CD4-positive, alpha-beta T cell treated with Interleukin-17A for 1 hour (primary cell): ENCODE measurements at places on chromosomes 3 and 15.
A peak's percentile ranks its signal among the peaks of the same experiment; 100 is the strongest.

DNA sequence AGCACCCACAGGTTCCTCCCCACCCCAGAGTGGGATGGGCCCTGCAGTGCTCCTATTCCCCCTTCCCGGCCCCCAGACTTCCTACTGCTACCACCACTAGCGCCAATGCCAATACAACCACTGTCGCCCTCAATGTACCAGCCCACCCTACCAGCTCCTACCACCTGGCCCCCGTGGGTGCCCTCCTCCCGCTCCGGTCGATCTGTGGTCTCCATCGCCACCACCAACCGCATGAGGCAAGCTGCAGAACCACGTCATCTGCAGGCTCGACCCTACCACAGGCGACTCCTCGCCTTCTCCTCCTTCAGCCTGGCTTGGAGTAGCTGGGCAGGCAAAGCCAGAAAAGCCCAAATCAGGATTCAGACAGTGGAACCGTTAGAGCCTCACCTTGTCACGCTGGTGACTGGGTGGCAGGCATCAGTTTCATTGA lies 179.3 kb downstream of the POTEB3 start:
- no peak for DNase-seq

DNA sequence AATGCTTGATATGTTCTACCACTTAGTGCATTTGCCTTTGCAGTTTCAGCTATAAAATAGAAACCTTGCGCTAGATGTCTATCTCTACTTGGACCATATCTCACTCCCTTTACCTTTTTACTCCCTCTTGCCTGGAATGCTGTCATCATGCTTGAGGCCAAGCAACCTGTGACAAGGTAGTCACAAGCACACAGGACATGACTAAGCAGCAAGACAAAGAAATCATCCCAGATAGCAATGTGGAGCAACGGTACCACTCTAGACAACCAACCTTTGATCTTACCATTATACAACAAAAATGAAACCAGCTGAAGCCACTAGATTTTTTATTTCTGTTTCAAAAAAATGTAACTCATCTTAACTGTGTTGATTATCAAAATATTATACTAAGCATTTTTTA lies 50.5 kb upstream of the SPSB4 start:
- no peak for DNase-seq

GRCh38 chr3:45199837-45200648 lies 26.0 kb downstream of the TMEM158 start:
- DNase-seq: no peak

- no peak for DNase-seq
These were observed 1072.7 kb downstream of the EPHA3 start for GRCh38 chr3:90180096-90180495.

DNA sequence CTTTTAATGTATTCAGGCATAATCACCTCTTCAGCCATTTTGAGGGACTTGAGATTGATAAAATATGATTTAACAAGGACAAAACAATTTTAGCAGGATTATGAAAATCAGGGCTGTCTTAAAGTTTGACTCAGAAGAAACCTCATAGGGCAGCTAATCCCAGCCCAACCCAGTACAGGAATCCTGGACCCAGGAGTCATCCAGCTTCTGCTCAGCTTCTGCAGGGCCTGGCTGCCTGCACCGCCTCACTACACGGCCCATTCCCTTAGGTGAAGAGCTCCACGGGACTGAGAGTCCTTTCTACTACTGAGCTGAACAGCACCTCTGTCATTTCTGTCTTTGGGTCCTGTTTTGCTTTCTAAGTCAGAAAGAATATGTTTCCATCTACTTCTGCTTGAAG lies 37.5 kb downstream of the ARHGAP31 start:
- no peak for DNase-seq

- DNase-seq: no peak
These were observed 71.5 kb downstream of the LDHAL6B start for GRCh38 chr15:59278120-59278519.

GRCh38 chr15:101121511-101122090 lies 130.2 kb downstream of the CHSY1 start:
- DNase-seq: peak; percentile 22

DNA sequence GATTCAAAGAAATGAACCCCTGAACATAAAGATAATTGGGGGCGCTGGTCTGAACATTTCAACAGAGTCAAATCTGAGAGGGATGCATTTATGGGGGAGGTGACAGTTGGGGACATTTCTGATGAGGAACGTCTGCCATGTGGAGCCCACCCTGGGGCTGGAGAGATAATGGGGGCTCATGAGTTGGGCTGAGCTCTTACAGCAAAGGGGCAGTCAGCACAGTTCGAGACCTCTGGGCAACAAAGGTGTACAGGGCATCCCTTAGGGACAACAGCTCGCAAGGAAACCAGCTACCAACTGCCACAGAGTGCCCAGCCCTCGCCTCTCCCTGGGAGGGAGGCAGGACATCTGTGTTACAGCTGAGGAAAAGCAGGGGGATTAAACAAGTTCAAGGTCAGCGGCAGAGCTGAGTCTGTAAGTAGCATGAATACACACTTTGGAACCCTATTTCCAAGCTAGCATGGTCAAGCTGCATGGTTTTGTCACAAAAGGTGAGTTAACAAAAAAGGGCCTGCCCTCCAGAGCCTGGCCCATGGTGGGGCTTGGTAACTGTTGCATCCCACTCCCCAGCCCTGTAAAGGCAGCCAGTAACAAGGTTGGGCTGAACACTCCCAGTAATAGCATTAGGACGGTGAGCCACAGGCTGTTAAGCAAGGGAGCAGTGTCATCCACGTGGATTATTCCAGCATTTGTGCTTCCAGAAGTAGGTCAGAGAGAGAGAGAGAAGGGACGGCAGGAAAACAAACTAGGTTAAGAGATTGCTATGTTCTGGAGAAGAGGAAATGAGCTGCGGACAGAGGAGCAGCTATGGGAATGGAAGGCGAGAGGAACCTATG lies 4.3 kb downstream of the GNB5 start:
- DNase-seq: no peak

GRCh38 chr15:83746231-83746630 lies 92.3 kb downstream of the ADAMTSL3 start:
- no peak for DNase-seq

DNA sequence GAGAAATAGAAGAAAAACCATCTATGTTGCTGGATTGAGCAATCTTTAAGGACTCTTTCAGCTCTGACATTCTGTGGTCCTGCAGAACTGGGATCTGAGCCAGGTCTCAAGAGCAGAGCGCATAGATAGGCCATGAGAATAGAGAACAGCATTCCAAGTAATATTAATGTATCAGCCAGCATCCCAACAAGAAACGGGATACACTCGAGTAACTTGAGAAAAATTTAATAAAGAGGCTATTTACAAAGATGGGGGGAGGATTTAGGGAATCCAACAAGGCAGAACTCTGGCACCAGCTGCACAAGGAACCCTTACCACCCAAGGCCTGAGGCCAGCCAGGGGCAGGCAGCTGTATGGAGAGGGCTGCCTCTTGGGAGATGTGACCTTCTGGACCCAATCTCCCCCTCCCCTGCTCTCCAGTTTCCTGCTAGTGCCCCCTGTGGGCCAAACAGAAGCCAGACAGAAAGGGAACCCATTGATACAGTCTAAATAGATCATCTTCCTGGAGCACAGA lies 8.2 kb downstream of the TMOD2 start:
- no peak for DNase-seq

DNA sequence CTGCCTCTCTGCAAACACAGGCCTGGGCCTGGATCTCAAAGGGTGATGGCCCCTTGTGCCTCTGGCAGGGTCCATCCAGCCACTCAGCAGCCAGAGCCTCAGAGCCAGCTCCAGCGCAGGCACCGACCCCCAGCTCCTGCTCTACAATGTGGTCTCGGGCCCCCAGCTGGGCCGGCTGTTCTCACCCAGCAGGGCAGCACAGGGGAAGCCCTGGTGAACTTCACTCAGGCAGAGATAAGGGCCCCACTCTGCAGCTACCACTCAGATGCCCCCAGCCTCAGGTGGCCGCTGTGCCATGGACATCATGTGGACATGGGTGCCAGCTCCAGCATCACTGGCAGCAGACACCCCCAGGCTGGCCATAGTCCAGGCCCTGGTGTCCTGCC lies 173.1 kb downstream of the TBC1D2B start:
- no peak for DNase-seq

DNA sequence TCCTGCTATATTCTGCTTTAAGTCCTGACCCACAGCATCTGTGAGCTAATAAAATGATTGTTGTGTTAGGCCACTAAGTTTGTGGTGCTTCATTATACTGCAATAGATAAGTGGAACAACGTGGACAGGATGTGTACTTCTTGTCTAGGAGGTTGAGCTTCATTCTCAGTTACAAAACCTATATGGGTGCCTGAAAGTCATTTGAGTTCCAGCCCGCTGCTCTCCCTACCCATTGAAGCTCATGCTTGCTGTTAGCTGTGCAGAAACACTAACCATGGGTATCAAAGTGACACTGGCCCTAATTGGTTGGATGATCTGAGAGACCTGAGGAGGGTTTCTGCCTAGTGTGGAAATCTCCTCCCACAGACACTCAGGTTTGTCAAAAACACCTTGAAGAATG lies 357.2 kb downstream of the PDCD6IP start:
- DNase-seq: no peak

DNA sequence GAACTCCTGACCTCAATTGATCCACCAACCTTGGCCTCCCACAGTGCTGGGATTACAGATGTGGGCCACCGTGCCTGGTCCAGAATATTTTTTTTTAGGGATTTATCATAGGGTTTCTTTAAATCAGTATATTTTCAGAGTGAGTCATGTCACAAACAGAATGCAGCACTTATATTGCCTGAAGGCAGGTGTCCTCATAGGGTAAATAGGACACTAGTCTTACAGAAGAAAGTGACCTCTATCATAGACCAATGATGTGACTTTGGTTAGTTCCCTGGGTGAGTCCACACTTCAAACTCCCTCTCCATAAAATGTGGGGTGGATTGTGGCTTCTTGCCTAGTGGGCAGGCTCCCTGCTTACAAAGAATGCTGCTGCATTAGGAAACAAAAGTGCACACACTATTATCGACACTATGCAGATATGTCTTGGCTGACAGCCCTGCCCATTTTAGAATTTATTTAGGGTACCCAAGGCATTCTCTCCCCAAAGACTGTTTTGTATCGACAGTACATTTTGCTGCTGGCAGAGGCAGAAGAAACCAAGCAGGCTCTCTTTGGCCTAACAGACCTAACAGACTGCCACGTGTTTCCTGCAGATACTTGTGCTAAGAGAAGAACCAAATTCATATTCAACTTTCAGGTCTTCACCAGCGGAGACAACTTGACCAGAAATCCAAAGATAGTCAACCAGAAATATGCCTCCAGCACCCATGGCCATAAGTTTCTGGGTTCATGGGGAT lies 125.0 kb downstream of the MOBP start:
- no peak for DNase-seq

- peak; percentile 31 for DNase-seq
These were observed 563 bp downstream of the PXYLP1 start for GRCh38 chr3:141231952-141232823.

GRCh38 chr15:29682361-29682760 lies 139.9 kb downstream of the TJP1 start:
- DNase-seq: no peak

DNA sequence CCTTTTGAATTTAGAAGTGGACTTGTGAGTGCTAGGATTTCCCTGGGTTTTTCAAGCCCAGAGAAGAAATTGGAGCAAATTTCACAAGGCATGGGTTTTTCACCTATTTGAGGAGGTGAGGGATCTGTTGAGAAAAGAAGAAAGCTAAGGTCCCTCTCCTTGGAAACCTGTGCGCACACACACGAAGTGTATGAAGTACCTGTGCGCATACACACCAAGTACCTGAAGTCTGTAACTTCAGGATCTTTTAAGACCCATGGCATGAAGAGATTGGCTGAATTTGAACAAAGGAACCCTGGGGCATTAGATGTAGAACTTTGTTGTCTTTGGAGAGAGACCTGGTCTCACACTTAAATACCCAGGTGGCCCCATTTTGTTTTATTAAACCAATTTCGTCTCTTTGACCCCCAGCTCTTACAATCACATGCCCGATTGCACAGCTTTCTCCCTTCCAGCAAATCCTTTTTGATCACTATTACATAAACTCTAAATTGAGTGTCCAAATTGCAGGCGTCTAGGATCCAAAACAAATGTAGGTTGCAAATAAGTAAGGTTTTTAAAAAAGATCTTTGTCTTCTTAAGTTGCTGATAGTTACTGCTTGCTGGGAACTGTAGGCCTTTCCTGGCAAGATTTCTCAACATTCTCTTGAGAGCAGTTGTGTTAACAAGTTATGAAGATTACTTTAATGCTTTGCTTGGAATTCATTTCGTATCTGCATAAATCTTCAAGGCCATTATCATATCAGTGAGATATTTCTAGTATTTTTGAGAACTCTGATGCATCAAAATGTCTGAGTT lies 64.3 kb downstream of the CMTM8 start:
- DNase-seq: no peak

- DNase-seq: no peak
These were observed 79.2 kb downstream of the MEX3B start for GRCh38 chr15:81966631-81967030.

- DNase-seq: no peak
These were observed 5.1 kb upstream of the TASOR start for GRCh38 chr3:56688191-56688590.

DNA sequence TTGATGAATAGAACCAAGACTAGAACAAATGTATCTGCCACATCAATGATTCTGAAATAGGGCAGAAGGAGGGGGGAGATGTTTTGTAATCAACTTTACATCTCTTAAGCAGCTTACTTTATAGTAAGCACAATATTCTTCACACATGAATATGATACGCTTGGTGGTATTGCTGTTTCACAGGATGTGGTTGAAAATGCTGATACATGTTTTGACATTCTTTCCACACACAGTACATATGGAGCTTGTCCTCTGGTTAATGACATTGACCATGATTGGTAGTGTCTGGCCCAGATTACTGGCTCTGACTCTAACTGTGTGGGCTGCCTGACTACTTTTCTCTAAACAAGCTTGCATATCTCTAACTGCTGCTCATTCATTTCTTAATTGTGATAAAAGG lies 168.9 kb downstream of the KLHL25 start:
- DNase-seq: peak; percentile 72

- DNase-seq: no peak
These were observed 71.8 kb downstream of the THSD4 start for GRCh38 chr15:71187078-71187477.

GRCh38 chr3:57803647-57804081 lies 47.6 kb downstream of the SLMAP start:
- no peak for DNase-seq

GRCh38 chr15:32981536-32981935 lies 213.0 kb downstream of the FMN1 start:
- no peak for DNase-seq

- DNase-seq: peak; percentile 89
These were observed 144.2 kb downstream of the ANO10 start for GRCh38 chr3:43477600-43477999.

- DNase-seq: no peak
These were observed 46.3 kb upstream of the SLC41A3 start for GRCh38 chr3:126130081-126130855.

DNA sequence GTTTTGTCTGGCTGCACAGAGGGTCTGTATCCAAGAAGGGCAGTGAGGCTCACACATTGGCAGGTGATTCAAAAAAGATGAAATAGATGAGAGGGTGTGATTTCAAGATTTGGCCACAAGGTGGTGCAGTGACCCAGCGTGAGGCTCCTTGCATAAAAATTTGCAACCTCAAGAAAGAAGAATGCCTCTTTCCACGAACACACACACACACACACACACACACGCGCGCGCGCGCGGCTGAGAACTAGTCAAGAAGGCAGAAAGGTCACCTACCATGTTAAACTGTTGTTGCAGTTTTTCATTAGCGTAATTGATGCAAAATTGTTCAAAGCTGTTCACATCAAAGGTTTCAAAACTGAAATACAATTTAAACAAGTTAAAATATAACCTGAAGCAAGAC lies 39.2 kb downstream of the MYO5C start:
- peak; percentile 87 for DNase-seq

GRCh38 chr3:103127098-103127630 lies 692.3 kb downstream of the ZPLD1 start:
- no peak for DNase-seq
